ENCODE measurements at places on chromosomes 6 and 20.

DNA sequence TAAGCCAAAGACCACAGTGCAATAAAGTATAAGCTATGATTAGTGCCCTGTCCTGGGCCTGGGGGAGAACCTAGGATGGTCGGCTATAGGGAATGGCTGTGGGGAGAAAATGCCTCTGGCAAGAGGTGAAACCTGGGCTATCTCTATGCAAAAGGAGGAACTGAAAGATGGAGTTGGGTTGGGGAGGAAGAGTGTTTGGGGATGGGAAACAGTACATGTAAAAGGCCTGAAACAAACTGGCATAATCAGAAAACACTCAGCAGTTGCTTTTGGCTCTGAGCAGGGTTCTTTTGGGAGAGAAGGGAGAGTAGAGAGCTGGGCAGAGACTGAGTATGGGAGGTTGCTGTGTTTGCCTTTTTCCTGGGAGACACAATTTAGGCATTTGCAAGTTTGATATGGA, 31.9 kb upstream of the FUCA2 start:
- DNase-seq: no peak

DNA sequence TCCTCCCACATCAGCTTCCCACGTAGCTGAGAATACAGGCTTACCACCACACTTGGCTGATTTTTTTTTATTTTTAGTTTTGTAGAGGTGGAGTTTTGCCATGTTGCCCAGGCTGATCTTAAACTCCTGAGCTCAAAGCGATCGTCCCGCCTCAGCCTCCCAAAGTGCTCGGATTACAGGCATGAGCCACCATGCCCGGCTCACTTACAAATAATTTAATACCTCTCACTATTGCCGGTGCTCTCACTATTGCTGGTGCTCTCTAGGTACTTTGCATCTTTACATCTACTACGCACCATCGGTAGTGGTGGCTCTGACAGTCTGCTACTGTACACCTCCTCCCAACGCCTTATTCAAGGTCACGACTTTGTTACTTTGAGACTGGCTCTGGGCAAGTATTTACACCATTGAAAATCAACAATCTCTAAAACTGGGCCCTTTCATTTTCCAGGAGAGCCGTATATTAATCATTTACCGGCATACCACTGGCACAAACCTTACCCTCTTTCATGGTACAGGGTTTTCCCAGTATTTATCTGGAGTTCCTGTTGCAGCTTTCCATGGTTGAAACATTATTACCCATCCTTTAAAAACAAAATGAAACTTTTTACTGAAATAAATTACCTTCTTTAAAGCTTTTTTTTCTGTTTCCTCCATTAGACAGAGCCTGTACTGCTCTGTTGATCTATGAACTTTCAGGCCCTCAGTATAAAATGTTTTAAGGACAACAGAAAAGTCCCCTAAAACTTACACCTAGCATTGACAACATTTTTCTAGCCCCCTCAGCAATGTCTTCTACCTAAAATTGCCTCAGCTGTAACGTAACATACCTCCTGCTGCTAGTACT, 259.6 kb upstream of the PLCB4 start:
- DNase-seq: no peak

- DNase-seq: no peak
These were observed 111.9 kb downstream of the TBC1D7 start for GRCh38 chr6:13216236-13217014.

DNA sequence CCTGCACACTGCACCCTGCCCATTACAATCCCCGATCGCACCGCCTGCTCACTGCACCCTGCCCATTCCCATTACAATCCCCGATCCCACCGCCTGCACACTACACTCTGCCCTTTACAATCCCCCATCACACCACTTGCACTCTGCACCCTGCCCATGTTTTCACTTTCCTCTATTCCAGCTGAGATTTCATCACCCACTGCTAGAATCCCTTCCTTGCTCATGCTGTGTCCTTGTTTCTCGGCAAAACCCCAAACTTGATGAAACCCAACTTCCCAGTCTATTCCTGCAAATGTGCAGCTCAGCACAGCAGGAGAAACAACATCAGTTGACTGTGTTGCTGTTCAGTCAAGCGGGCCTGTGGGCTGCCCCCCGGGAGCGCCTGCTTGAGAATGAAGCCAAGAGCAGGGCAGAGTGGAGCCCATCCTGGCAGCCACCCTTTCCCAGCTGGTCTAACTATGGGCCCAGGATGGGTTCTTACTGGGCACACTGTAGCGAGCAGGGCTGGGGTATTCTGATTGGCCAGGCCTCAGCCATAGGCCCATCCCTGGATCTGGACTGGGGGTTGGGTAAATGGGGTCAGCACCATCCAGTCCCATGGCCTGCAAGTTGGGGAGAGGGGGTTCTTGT, 17.2 kb downstream of the MOCS3 start:
- no peak for DNase-seq

- DNase-seq: no peak
These were observed 111.7 kb upstream of the FAM184A start for GRCh38 chr6:119190176-119190575.

DNA sequence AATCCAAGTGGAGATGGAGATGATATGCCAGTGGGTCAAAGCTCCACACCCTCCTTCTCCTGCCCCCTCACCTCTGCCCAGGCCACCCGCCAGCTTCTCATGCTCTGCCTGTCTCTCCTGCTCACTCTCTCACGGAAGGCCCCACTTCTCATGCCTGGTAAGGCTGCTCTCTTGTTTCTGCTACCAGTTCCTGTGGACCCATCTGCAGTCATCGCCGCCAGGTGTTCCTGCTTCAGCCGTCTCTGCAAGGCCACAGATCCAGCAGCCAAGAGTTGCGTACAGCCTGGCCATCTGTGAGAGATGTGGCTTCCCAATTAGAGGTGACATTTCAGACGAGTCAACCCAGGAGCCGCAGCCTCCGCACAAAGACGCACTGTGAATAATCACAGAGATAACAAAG, 40.8 kb upstream of the NXT1 start:
- no peak for DNase-seq

DNA sequence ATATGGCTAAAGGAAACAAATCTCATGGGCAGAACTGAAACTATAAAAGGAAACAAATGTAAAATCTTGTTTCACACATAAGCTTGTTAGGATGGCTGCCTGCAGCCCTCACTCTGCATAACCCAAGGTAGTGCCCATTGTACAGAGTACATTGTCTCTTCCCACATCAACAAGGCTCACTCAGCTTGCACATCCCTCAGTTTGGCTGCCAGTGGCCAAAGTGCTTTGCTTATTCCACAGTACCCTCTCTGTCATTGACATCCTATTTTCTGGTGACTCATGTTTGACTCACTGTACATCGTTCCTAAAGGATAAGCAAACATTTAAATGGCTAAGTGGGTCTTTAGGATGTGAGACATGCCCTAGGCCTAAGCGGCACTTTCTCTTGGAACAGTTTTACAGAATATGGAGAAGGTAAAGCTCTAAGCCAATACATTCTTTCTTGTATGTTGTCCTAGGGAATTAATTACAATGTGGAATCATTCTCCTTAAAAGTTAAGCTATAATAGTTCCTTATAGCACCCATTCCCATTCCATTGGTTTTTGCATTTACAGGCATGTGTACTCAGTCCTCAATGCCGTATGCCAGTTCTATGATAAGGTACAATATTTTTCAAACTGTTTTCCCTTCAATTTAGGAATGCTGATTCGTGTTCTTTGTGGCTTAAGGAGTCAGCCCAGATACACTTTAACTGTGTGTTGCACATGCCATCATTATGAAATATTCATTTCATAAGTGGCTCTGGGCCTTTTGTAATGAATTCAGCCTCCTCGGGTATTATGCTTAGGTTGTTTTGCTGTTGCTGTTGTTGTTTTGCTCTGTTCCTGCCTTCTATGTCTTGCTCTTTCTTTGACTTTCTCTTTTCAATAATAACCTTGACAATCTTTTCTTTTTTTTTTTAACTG, 5.5 kb downstream of the ANKEF1 start:
- DNase-seq: no peak

DNA sequence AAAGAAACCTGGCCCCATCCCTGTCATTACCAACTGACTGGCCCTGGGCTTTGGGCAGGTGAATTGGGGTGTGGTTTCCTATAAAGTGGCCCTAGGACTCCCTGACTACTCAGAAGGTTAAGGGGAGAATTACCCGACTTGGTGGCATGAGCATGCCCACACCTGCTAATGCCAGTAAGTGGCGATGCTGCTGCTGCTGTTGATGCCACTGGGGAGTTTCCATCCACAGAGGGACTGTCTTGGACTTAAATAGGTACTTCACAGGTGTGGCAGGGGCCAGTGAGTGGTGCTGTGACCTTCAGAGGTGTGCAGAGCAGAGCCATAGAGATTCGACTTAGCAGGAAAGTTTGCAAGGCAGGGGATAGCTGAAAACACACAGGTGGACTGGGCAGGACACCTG, 32.6 kb upstream of the MDFI start:
- DNase-seq: no peak

- no peak for DNase-seq
These were observed 506 bp downstream of the RGS17 start for GRCh38 chr6:153130515-153131036.

GRCh38 chr6:24549158-24549557, 54.4 kb downstream of the ALDH5A1 start:
- no peak for DNase-seq

GRCh38 chr20:61176874-61177273, 75.2 kb upstream of the CDH4 start:
- no peak for DNase-seq

DNA sequence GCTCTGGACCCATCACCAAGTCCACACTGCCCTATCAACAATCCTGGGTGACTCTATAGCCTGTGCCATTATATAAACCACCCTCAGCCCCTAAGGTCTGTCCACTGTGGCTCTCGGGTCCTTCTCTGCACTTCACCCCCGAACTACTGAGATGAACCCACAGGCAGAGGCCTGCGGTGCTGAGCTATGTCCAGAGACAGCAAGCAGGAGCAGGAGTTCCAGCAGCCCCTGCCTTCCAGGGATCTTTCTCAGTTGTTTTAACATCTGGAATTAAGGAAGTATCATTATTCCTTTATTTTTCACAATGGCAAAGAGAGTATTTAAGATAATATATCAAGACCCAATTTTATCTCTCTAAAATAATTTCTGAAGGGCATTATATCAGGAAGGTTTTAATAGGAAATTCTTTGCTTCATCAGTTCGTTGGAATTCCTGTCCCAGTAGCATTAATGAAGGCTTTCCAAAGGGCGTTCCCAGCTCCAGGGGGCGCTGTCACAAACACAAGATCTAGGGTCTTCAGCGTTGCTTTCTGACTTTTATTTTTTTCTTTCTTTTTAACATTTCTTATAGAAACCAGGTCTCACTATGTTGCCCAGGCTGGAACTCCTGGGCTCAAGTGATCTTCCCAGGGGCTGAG, 27.3 kb downstream of the RRBP1 start:
- no peak for DNase-seq

GRCh38 chr6:137283940-137284810, 65.0 kb upstream of the IFNGR1 start:
- no peak for DNase-seq

GRCh38 chr6:33589731-33590530, 9.9 kb upstream of the BAK1 start:
- peak; percentile 56 for DNase-seq

GRCh38 chr6:80214436-80215022, 108.1 kb downstream of the BCKDHB start:
- DNase-seq: no peak

Measured in GOT3 (cell line).